ENCODE measurements at places on chromosomes 13 and 19.

GRCh38 chr19:7914598-7915045 is at the start of gene TGFBR3L:
Gene TGFBR3L, plus strand, starts transcription at chr19:7914830.
- no peak for DNase-seq

- DNase-seq, result no peak
Observed at GRCh38 chr13:114087430-114087829, 45.0 kb downstream of the RASA3 start.

DNA sequence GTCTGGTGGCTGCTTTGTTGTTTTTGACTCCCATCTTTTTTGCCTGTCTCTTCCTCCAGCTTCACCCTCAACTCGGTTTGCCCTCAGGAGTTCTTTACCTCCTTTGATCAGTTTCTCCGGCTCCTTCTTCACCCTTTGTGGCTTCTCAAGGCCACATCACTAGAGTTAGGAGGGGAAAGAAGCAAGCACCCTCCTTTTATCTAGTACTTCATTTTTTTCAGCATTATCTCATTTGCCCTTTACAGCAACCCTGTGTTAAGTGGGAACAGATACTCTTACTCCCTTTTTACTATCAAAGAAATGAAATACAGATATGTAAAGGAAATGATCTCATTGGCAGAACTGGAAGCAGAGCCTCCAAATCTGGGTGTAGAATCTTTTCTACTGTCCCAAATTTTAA is 26.9 kb downstream of the RAP2A start:
- DNase-seq, result no peak

DNA sequence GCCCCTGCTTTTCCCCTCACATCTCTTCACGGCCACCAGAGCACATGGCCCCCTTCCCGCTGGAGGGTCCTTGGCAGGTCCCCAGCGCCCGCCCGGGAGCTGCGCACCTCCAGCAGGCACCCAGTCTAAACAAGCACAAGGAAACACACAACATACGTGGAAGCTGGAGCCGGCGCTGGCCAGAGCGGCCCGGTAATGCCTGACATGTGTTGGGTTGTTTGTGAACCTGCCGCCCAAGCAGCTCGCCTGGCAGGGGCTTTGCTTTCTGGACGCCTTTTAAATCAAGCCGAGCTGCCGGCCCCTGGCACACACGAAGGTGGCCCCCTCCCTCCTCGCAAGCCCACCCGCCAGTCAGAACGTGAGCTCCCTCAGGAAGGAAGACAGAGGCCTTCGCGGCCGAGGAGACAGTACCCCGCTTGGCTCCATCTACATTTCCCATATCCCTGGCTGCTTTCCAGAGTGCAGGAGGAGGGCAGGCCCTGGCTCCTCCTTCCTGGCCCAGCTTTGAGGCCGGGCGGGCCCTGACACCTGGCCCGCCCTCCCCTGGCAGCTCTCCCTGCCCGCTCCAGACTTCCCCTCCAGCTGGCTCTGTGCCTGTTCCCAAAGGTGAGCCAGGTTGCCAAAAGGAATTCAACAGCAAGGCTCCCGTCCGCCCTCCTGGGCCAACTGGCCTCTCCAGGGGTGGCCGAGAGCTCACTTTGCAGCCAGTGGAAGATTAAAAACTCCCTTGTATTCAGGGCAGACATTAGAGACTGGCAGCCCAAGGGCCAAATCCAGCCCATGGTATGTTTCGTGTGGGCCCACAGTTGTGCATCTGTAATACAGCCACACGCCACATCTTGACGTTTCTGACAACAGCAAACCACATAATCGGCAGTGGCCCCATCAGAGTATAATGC is 28.7 kb downstream of the COMP start:
- peak; percentile 60 for DNase-seq
